Mesangial cell (primary cell): ENCODE measurements at places on chromosomes 16 and 17. TPM values are rescaled to one million over a fixed set of nuclear protein-coding genes. Genes with fewer than 3 reads are reported as not detected.

Gene ENPP7
- total RNA-seq = not detected in 2 replicates

Gene POLR3K
- total RNA-seq = 3.4 and 10.8 TPM in 2 replicates

Gene AHSP
- total RNA-seq = not detected in 2 replicates

Gene GPR179
- total RNA-seq = under 0.01 TPM in 1 of 2 replicates, not detected in the other

Gene PGP
- 13.7 and 41.7 TPM in 2 replicates for total RNA-seq

Gene NPIPB6
- total RNA-seq = 0.49 TPM in 1 of 2 replicates, not detected in the other

Gene HS3ST4
- total RNA-seq = not detected in 2 replicates

Gene TBX21
- total RNA-seq = not detected in 2 replicates

Gene HBA2
- not detected in 2 replicates for total RNA-seq

Gene ADAP2
- 2.9 and 4.3 TPM in 2 replicates for total RNA-seq

Gene TRPV2
- 36.8 TPM in 2 replicates for total RNA-seq

Gene P2RX5
- 9.1 and 13.2 TPM in 2 replicates for total RNA-seq

Gene ELMO3
- total RNA-seq = 0.49 and 2.3 TPM in 2 replicates

Gene AANAT
- 0.25 TPM in 1 of 2 replicates, not detected in the other for total RNA-seq

Gene DPEP1
- 1.5 and 29.3 TPM in 2 replicates for total RNA-seq

Gene KRTAP4-9
- total RNA-seq = not detected in 2 replicates

Gene NME1
- total RNA-seq = 59.5 and 209 TPM in 2 replicates

Gene C17orf100
- 1.3 and 1.6 TPM in 2 replicates for total RNA-seq

Gene FKBP10
- 175 and 310 TPM in 2 replicates for total RNA-seq

Gene C17orf78
- total RNA-seq = not detected in 2 replicates

Gene GPR139
- total RNA-seq = not detected in 2 replicates

Gene ADORA2B
- 6.3 and 16.3 TPM in 2 replicates for total RNA-seq

Gene RND2
- 0.33 and 1.0 TPM in 2 replicates for total RNA-seq

Gene MYH3
- total RNA-seq = 0.16 and 0.38 TPM in 2 replicates

Gene OR4D2
- total RNA-seq = not detected in 2 replicates

Gene KRT40
- not detected in 2 replicates for total RNA-seq

Gene LITAFD
- total RNA-seq = not detected in 2 replicates

Gene C17orf113
- 0.16 and 0.76 TPM in 2 replicates for total RNA-seq

Gene ABCA6
- 0.13 TPM in 1 of 2 replicates, not detected in the other for total RNA-seq

Gene MT4
- total RNA-seq = not detected in 2 replicates

Gene MILR1
- total RNA-seq = not detected in 2 replicates

Gene ZNF48
- 12.4 and 17.7 TPM in 2 replicates for total RNA-seq

Gene KRT36
- total RNA-seq = not detected in 2 replicates

Gene MYCBPAP
- 0.76 and 0.98 TPM in 2 replicates for total RNA-seq

Gene KRTAP16-1
- not detected in 2 replicates for total RNA-seq

Gene TMEM204
- 1.6 and 4.4 TPM in 2 replicates for total RNA-seq

Gene STX1B
- 0.63 and 0.65 TPM in 2 replicates for total RNA-seq

Gene ABCA10
- total RNA-seq = under 0.01 and 0.25 TPM in 2 replicates

Gene ACSF2
- 8.8 and 21.2 TPM in 2 replicates for total RNA-seq

Gene TEX14
- under 0.01 TPM in 1 of 2 replicates, not detected in the other for total RNA-seq

Gene SLC47A1
- 0.33 and 3.7 TPM in 2 replicates for total RNA-seq

Gene SPATA22
- total RNA-seq = 0.38 TPM in 1 of 2 replicates, not detected in the other

Gene CD300LB
- not detected in 2 replicates for total RNA-seq

Gene PRSS22
- total RNA-seq = 1.1 TPM in 1 of 2 replicates, not detected in the other

Gene COPZ2
- 10.6 and 23.1 TPM in 2 replicates for total RNA-seq

Gene SLC2A4
- under 0.01 and 0.76 TPM in 2 replicates for total RNA-seq

Gene SLC16A11
- 0.13 and 0.16 TPM in 2 replicates for total RNA-seq

Gene EFNB3
- total RNA-seq = 0.81 and 3.8 TPM in 2 replicates

Gene NEUROD2
- total RNA-seq = not detected in 2 replicates

Gene FCSK
- 9.0 and 20.5 TPM in 2 replicates for total RNA-seq

Gene CCL16
- total RNA-seq = not detected in 2 replicates

Gene FBXO31
- total RNA-seq = 15.0 and 24.0 TPM in 2 replicates

Gene DCXR
- 105 and 113 TPM in 2 replicates for total RNA-seq

Gene WNK4
- total RNA-seq = 4.8 and 6.7 TPM in 2 replicates

Gene PRSS33
- total RNA-seq = not detected in 2 replicates
